ENCODE measurements at places on chromosomes 7 and 10. TPM values are rescaled to one million over a fixed set of nuclear protein-coding genes. Genes with fewer than 3 reads are reported as not detected.

The TMEM176A gene
- 0.66 TPM for polyA plus RNA-seq

GRCh38 chr7:116706668-116707126 is 34.7 kb downstream of the MET start:
- no peaks in the 10 kb centered on the region for H3K27me3 ChIP-seq
- peaks cover 33% of the 10 kb centered on the region for H3K4me1 ChIP-seq
- no peaks in the 10 kb centered on the region for H3K36me3 ChIP-seq
- H3K27ac ChIP-seq = peak overlapping the region; percentile 70
- DNase-seq = peak; percentile 44

DNA sequence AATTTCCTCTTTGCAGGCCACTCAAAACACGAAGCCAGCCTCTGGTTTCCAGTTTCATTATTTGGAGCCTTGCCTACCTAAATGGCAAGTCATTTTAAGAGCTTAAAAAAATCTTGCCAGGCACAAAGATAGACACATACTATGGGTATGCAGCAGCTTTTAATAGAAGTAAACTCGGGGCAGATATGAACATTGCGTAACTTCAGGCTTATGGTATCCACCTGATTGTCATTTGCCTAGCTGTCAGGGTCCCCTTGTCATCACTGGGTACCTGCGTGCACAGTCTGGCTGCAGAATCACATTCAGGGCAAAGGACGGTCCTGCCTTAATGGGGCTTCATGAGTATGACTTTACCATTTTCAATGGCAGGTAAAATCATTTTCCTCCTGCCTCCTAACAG is 466.1 kb upstream of the NRP1 start:
- peaks cover 4% of the 10 kb centered on the region for H3K4me1 ChIP-seq
- no peaks in the 10 kb centered on the region for H3K36me3 ChIP-seq
- DNase-seq = no peak
- H3K27ac ChIP-seq = no peak overlapping the region

DNA sequence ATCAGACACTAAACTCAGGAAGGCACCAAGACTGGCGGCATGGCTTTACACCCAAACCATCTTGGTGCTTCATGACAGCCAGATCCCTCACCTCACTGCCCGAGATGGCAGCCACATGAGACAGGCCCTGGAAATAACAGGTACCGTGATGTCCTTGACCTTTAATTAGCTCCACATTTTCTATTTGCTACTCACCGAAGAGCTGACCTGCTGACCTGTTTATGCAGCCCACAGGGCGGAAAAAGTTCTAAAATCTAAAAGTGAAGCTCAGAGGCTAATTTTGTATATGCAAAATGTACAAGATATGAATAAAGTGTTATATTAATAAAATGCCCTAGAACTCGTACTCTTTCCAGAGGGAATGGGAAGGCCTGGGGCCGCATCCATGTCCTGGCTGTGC is 51.6 kb upstream of the RASGEF1A start:
- no peaks in the 10 kb centered on the region for H3K36me3 ChIP-seq
- no peak for DNase-seq
- no peak overlapping the region for H3K4me3 ChIP-seq
- no peak overlapping the region for H3K27ac ChIP-seq
- no peaks in the 10 kb centered on the region for H3K27me3 ChIP-seq

Data from GM23338 (cell line).